ENCODE measurements at places on chromosomes 2 and 18.

- no peak for DNase-seq
Measured at GRCh38 chr2:229530434-229530833, 183.9 kb downstream of the DNER start.

GRCh38 chr2:230583581-230583980 lies 129.1 kb upstream of the CAB39 start:
- no peak for DNase-seq

DNA sequence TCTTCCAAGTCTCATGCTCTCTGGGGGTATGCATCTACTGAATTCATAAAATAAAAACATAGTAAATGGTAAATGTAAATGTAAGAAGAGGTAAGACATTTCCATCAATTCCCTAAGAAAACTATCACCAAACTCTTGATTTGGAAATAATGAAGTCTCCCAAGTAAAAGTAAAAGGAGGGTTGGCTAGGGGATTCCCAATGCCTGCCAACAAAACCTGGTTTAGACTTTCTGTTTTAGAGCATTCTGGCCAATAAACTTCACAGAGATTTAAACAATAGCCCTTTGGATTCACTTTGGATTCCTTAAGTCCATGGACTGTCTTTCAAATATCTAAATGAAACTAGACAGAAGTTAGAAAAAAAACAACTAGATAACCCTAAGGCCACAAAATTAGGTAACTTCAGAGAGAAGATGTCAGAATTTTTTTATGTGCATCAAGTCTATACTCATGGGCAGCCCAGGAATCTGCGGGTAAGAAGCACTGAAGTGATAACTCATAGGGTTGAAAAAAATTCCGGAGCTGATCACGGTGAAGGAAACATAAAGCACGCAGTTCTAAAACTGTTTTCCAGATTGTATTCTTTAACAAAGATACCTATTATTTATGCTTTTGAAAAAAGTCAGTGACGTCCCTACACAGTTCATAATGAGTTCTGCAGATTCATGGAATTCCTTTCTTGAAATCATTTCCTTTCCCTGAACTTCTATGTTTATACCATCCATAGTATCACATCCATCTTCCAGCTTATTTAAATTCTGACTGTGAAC lies 263.6 kb downstream of the AFF3 start:
- DNase-seq: peak; percentile 26

DNA sequence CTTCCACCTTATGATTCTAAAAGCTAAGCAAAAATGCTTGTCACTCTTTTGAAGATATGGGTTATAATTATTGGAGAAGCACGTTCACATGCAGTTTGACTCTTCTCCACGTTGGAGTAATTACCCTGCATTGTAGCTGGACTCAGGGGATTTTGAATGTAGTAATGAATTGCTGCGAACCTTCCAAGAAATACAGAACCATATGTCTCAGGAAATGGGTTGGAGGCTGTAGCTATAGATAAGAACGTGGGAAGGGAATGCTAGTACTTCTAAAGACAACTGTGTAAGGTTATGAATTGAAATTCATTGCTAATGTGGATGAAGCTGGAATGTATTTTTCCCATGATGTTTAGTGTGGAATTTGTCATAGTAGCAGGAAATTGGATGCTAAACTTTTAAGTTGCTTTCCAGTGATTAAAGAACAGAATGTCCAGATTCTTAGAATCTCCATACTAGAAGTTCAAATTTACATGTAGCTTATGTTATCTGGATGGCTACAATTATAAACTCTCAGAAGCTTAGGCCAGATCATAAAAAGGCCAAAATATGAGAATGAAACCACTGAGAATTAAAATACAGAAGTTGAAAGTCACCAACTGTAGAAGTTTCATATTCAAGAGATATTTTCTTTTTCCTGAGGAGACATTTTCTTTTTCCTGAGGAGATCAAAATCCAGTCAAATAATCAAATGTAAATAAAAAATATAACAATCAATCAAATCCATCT lies 27.3 kb upstream of the SPOPL start:
- no peak for DNase-seq

- no peak for DNase-seq
Measured at GRCh38 chr2:8285081-8285480, 396.8 kb upstream of the ID2 start.

GRCh38 chr2:204234879-204235278 lies 298.3 kb downstream of the ICOS start:
- peak; percentile 7 for DNase-seq

- peak; percentile 34 for DNase-seq
Measured at GRCh38 chr2:39913648-39914461, 134.8 kb upstream of the THUMPD2 start.

DNA sequence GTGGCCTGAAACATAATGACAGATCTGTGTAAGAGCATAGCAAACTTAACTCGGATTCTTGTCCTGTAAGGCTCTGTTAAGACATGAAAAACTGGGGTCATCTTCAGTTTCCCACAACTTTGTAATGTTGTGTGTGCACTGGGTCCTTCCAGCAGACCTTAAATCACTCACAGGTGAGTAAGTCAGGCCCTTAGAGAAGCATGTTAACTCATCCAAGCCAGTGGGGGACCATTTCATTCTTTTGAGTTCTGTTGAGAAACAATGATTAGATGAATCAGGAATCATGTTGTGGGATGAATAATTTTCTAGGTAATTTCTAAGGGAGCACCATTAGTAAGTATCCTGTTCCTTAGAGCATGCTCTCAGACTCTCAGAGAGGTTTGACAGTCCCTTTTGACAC lies 167.1 kb downstream of the ESCO1 start:
- DNase-seq: no peak

DNA sequence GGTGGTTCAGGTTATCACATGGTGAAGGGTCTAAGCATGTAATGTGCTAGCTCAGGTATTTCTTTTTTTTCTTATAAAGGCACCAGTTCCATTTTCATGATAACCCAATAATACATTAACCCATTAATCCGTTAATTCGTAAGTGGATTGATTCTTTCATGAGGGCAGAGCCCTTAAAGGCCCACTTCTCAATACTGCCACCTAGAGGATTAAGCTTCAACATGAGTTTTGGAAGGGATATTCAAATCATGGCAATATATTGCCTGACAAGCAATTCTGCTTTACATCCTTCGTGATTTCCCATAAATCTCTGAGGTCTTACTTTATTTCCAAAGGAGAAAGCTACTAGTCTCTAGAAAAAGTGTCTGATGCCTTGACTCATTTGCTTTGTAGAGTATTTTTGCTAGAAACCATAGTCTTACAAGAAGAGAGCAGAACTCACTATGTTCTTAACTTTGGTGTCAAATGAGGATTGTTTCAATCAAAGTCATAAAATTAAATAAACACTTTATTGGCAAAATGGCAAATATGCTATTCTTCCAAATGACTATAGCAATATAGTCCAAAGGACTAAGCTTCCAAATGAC lies 271.3 kb downstream of the KCNS3 start:
- DNase-seq: peak; percentile 16

- DNase-seq: no peak
Measured at GRCh38 chr18:50298443-50299284, 11.2 kb upstream of the CXXC1 start.

DNA sequence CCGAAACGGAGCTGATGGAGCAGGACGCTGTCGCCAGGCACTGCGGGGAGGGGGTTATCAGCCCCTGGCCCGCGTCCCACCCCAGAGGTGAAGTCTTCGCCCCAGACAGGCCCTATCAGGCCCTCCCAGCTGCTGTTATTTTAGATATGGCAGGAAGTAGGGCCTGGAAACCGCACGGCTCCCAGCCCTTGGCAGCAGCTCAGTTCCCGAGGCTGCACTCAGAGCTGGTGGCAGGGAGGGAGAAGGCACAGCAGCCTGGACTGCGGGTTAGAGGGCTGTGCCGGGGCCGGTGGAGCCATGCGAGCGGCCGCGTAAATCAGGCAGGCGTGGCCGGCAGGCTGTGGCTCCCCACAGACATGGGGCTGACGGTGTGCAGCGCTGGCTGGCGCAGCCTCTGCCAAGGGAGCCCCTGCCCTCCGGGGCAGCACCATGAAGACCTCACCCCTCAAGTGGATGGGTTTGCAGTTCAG lies 111.4 kb downstream of the NFATC1 start:
- peak; percentile 67 for DNase-seq

DNA sequence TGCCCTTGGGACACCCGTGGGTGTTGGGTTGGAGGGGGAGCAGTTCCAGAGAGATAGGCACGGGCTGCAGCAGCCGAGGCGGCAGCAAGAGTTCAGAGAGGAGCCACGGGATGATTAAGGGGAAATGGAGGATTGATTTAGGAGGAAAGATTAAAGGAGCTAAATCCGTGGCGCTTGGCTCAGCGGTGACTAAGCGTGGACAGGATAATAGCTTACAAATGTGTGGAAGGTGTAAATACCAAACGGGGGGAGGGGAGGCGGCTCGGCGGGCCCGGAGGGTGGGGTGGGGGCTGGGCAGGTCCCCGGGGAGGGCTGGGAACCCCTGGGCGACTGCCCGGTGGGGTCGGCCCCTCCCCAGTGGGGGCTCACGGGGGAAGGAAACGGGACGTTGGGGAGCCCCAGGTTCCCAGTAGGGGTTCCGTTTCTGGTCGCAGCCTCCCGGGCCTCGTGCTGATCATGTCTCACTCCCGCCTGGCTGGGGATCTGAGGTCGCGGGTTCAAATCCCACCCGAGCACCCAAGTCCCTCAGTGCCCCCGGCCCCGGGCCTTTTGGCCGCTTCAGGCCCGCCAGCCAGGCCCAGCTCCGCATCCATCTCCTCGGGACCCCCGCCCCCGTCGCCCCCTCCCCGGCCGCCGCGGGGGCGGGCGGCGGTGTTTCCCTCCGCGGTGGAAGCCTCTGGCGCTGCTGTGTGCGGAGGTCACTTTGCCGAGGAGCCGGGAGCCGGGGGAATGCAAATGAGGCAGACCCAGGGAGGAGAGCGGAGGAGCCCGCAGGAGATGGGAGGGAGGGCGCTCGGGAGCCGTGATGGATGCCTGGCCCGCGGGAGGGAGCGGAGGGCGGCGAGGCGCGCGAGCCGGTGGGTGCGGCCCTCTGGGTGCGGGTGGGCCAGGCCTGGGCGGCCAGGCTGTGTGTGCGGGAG lies 8.1 kb downstream of the ASIC4 start:
- DNase-seq: peak; percentile 78

GRCh38 chr2:162013514-162014475 lies 60.2 kb downstream of the DPP4 start:
- DNase-seq: no peak

GRCh38 chr2:239129147-239129920 lies 271.5 kb downstream of the HDAC4 start:
- DNase-seq: no peak

GRCh38 chr18:13241083-13241892 lies 22.7 kb downstream of the LDLRAD4 start:
- no peak for DNase-seq

DNA sequence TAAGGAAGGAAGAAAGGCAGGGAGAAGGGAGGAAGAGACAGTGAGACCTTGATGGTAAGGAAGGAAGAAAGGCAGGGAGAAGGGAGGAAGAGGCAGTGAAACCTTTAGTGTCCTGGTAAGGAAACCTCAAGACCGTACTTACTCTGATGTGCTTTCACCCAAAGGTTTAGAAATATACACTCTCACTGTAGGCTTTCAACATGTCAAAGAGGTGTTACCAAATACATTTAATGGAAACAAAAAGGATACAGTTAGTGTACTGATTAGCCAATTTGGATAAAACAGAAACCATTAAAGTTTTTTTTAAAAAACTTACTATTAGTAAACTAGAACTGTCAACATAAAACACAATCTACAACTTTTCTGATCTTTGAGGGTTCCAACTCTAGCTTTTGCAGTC lies 7.1 kb downstream of the FBXO15 start:
- no peak for DNase-seq

GRCh38 chr2:236512902-236513435 lies 56.7 kb upstream of the ACKR3 start:
- peak; percentile 22 for DNase-seq

GRCh38 chr2:231909631-231910030 lies 16.6 kb downstream of the NPPC start:
- DNase-seq: no peak

DNA sequence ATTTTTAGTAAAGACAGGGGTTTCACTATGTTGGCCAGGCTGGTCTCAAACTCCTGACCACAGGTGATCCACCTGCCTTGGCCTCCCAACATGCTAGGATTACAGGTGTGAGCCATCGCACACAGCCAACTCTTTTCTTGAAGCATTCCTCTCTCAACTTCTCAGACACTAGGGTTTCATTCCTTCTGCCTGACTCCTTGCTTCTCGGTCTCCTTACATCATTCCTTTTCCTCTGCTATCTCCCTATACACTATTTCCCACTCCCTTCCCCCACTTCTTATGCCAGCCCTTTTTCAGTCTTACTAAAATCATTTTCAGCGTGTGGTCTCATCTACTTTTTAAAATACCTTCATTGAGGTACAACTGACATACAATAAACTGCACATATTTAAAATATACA lies 6.1 kb downstream of the SOS1 start:
- DNase-seq: no peak

DNA sequence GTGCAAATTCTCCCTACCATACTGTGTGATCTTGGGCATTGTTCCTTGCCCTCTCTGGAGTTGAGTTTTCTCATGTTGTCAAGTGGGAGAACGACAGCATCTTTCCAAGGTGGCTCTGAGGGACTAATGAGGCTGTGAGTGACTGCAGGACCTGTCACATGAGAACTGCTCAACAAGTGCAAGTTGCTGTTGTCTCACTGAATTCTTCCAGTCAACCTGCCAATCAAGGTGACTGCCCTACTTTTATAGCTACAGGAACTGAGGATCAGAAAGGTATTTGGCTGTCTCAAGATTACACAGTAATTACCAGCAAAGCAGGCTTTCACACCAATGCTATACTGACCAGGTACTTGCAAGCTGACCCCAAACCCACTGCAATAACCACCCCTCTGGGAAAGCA lies 137.6 kb downstream of the MTCL1 start:
- DNase-seq: no peak

DNA sequence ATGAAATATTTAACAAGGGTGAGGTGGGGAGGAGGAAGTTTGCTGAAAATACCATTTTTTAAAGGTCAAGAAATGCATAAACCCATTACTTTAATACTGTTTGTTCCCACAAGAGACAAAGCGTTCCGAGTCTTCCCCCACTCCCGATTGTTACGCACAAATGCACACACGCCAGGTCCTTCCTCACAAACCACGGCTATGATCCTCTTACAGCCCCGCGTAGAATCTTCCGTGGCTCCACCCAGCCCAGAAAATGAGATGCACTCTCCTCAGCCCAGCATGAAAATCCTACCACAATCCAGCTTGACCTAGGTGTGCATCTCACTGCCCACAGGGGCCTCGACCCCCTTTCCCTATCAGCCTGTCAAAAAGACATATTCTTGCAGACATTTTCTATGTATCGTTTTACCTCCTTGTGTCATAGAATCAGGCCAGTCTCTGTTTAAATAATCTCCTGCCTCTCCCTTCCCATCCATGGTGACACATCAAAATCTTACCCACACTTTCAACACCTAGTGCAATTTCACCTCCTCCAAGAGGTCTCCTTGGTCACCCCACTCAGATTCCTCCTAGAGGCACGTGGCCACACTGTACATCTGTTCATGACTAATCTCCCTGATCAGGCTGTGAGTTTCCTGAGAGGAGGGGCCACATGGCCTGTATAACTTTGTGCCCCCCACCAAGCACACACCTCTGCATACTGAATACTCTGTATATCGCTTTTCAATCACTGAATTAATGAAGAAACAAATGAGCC lies 491.0 kb upstream of the KLHL29 start:
- DNase-seq: no peak

- DNase-seq: no peak
Measured at GRCh38 chr18:13300796-13301195, 82.2 kb downstream of the LDLRAD4 start.

Data from hepatic stellate cell (primary cell).